ENCODE measurements at places on chromosomes 7 and 10.
A peak's percentile ranks its signal among the peaks of the same experiment; 100 is the strongest.

- no peak for DNase-seq
- no peaks in the 10 kb centered on the region for H3K4me1 ChIP-seq
- H3K27me3 ChIP-seq: no peaks in the 10 kb centered on the region
- H3K4me3 ChIP-seq: no peak overlapping the region
- no peaks in the 10 kb centered on the region for H3K36me3 ChIP-seq
- H3K27ac ChIP-seq: peak overlapping the region; percentile 34
Measured at GRCh38 chr10:16843252-16843870, 26.1 kb upstream of the RSU1 start.

DNA sequence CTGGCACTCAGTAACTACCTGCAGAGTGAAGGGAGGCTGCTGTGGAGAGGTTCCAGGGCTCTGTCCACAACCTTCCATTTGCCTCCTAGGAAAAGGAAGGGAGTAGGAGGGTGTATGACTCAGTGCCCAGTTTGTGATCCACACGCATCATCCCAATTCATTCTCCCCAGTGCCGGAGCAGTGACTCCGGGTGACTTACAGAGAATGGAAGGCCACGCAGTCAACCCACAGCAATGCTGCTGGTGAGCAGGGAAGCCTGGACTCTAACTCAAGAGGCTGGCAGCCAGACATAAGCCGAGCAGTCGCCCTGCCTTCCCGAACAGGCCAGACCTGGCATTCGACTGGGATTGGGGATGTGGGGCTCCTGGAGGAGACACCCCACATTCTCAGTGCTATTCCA is 139.9 kb downstream of the SH3PXD2A start:
- no peak for DNase-seq
- peaks cover 5% of the 10 kb centered on the region for H3K4me1 ChIP-seq
- H3K27me3 ChIP-seq: no peaks in the 10 kb centered on the region
- H3K27ac ChIP-seq: no peak overlapping the region
- no peaks in the 10 kb centered on the region for H3K36me3 ChIP-seq

DNA sequence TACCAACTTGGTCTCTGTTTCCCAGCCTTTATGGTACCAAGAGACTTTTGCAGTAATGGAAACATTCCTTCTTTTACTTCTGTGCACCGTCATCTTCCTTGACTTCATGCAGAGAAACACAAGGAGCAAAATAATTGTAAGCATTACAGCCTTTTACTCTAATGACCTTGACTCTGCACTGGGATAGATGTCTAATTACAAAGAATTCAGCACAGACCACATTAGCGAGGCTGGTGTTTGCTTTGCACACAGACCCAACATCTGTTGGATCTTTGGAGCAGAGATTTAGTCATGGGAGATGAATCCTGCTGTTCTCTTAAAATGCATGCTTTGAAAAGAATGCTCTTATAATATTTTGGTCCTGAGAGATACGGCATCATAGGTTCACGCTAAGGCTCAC is 261.6 kb downstream of the TWIST1 start:
- no peaks in the 10 kb centered on the region for H3K36me3 ChIP-seq
- no peaks in the 10 kb centered on the region for H3K27me3 ChIP-seq
- no peak overlapping the region for H3K27ac ChIP-seq

DNA sequence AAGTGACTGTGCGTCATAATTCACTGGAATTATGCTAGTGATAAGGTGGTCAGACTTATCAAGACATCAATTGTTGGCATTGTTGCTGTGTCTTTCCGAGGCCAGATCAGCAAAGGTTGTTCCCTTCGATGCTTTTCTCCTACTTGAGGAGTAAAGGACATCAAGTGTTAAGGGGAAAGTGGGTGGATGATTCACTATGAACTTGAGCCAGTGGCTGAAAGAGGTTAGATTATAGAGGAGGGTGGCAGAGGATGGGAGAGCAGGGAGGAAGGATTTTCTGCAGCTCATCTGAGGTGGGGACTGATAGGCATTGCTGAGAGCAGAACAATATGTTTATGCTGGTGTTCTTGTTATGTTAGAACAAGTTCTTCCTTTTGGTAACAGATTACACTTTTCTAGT is 131.4 kb upstream of the AGR3 start:
- DNase-seq: no peak
- peaks cover 6% of the 10 kb centered on the region for H3K27me3 ChIP-seq
- peaks cover 28% of the 10 kb centered on the region for H3K4me1 ChIP-seq
- H3K36me3 ChIP-seq: no peaks in the 10 kb centered on the region
- no peak overlapping the region for H3K4me3 ChIP-seq
- no peak overlapping the region for H3K27ac ChIP-seq

- peak overlapping the region; percentile 50 for H3K4me3 ChIP-seq
- no peaks in the 10 kb centered on the region for H3K36me3 ChIP-seq
- peak overlapping the region; percentile 86 for H3K27ac ChIP-seq
- H3K4me1 ChIP-seq: peaks cover 33% of the 10 kb centered on the region
- H3K27me3 ChIP-seq: no peaks in the 10 kb centered on the region
Measured at GRCh38 chr7:100372256-100372655, 1.0 kb upstream of the PILRA start.

- peaks cover 31% of the 10 kb centered on the region for H3K4me1 ChIP-seq
- H3K27ac ChIP-seq: peak overlapping the region; percentile 48
- H3K27me3 ChIP-seq: no peaks in the 10 kb centered on the region
- DNase-seq: no peak
- H3K4me3 ChIP-seq: no peak overlapping the region
Measured at GRCh38 chr7:157310676-157311185, 26.1 kb upstream of the DNAJB6 start.

GRCh38 chr10:69484736-69485135 is 33.5 kb downstream of the TSPAN15 start:
- DNase-seq: no peak
- H3K27me3 ChIP-seq: no peaks in the 10 kb centered on the region

DNA sequence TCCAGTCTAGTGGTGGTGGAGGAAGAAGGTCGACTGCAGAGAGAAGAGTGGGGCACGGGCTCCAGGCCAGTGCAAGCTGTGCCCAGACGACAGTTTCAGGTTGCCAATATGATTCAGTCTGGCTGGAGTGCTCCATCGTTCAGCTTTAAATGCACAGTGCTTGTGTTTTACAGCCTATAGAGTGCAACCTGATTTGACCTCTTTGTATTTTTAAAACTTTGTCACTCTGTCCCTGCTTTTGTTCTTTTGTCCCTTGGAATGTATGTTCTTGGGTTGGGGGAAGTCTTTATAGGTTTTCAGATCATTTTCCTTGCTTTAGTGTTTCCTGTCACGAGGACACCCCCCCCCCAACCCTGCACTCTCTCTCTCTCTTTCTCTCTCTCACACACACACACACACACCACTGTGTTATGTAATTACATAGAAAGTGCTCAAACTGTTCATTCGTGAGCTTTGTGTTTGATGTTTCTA is 198.0 kb downstream of the CAMK1D start:
- H3K27ac ChIP-seq: peak overlapping the region; percentile 79
- DNase-seq: no peak
- peak overlapping the region; percentile 77 for H3K4me3 ChIP-seq

GRCh38 chr10:106278383-106278782 is 886.1 kb downstream of the SORCS1 start:
- H3K27me3 ChIP-seq: no peaks in the 10 kb centered on the region
- H3K4me3 ChIP-seq: no peak overlapping the region
- H3K4me1 ChIP-seq: no peaks in the 10 kb centered on the region
- DNase-seq: no peak
- H3K36me3 ChIP-seq: no peaks in the 10 kb centered on the region

GRCh38 chr10:90968328-90969081 is 47.6 kb upstream of the ANKRD1 start:
- H3K4me3 ChIP-seq: no peak overlapping the region
- H3K27me3 ChIP-seq: no peaks in the 10 kb centered on the region
- H3K4me1 ChIP-seq: no peaks in the 10 kb centered on the region
- no peaks in the 10 kb centered on the region for H3K36me3 ChIP-seq
- no peak for DNase-seq

DNA sequence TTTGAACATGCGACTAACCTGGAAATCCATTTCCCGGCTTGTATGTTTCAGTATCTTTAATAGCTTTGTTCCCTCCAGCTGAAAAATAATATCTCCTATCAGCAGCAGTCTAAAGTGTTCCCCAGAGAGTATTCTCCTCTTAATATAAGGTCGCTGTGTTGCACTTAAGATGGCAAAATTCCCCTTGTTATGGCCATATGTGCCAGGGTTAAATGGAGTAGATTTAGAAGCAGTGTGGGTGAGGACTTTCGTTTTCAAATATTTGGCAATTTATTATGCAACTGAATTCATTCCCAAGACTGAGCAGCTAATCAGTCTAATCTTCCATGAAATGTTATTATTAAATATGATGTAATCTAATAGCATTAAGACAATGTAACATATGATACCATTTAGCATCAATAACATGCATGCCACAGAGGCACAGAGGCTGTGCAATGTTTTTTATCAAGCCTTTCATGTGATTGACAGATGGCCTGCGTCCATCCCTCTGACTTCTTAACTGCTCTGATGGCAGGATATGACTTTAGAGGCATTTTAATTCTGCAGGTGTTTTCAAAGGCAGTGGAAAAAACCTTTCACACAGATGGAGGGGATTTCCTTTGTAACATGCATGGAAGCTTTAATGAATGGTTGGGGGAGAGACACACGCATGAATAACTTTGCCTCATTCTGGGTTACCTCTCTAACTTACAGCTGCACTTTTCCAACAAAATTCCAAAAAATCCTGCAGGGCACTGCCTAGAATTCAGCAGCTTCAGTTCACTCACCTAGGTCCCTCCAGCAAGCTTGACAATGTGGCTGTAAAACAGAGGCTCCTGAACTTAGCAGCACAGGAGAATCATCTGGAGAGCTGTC is 55.1 kb upstream of the ZPBP start:
- H3K36me3 ChIP-seq: no peaks in the 10 kb centered on the region
- no peaks in the 10 kb centered on the region for H3K27me3 ChIP-seq
- peak overlapping the region; percentile 36 for H3K27ac ChIP-seq
- DNase-seq: peak; percentile 37
- H3K4me1 ChIP-seq: peaks cover 96% of the 10 kb centered on the region
